ENCODE measurements at places on chromosomes 7 and 10.

DNA sequence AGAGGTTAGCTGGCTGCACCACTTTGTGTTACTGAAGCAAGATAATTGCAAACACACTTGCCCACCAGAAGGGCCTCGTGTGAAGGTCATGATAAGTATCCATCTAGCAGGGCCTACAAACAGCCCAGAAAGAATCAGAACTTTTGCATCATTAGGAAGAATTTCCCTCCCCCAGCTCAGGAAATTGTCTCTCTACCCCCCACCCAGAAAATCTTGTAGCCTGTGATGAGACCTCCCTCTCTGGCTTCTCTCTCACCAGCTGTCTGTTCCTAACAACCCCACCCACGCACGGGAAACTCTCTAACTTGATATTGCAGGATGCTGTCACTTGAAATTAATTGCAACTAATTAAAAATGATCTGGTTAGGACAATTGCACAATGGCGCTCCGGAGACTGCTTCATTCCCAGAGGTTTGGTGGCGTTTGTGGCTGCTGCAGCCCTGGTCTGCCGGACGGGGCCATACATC is 34.5 kb downstream of the ZNF503 start:
- no peaks in the 10 kb centered on the region for H3K36me3 ChIP-seq
- H3K4me1 ChIP-seq = no peaks in the 10 kb centered on the region
- H3K27me3 ChIP-seq = peaks cover 40% of the 10 kb centered on the region

GRCh38 chr10:115030483-115031200 is 62.5 kb upstream of the ATRNL1 start:
- no peak overlapping the region for H3K4me3 ChIP-seq
- no peaks in the 10 kb centered on the region for H3K36me3 ChIP-seq
- no peak for DNase-seq

DNA sequence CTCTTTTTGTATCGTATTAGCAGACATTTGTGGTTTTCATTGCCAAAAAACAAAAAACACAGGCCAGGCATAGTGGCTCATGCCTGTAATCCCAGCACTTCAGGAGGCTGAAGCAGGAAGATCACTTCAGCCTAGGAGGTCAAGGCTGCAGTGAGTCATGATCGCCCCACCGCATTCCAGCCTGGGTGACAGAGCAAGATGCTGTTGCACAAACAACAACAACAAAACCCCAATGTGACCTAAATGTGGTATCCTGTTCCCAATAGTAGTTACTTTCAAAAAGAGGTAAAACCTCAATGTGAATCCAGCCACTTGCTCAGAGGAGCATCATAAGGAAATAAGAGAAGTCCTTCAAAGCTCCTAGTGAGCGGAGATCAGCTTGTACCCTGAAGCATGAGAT is 45.8 kb upstream of the SKAP2 start:
- H3K4me3 ChIP-seq = no peak overlapping the region
- DNase-seq = peak; percentile 46
- H3K27ac ChIP-seq = no peak overlapping the region
- peaks cover 11% of the 10 kb centered on the region for H3K4me1 ChIP-seq
- peaks cover 4% of the 10 kb centered on the region for H3K27me3 ChIP-seq

- H3K4me3 ChIP-seq = no peak overlapping the region
- H3K4me1 ChIP-seq = no peaks in the 10 kb centered on the region
- H3K27ac ChIP-seq = no peak overlapping the region
Measured at GRCh38 chr7:2955269-2955668, 88.4 kb downstream of the CARD11 start.

DNA sequence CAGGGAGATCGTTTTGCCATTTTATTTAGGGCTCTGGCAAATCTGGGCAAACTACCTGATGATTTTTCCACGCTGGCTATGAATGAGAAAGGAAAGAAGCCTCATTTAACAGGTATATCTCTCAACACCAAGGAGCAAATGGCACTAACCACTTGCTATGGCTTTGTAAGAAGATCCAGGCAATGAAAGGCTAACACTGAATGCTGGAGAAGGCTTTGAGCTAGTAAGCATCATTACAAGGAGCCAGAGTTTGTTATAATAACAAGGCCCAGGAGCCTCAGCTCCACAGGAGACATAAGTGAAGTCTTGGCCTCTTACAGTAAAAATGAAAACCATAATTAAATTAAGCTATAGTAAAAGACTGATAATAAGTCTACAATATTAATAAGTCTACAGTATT is 123.1 kb downstream of the CNOT4 start:
- H3K27me3 ChIP-seq = no peaks in the 10 kb centered on the region
- peaks cover 13% of the 10 kb centered on the region for H3K4me1 ChIP-seq
- DNase-seq = no peak
- peak overlapping the region; percentile 15 for H3K27ac ChIP-seq

DNA sequence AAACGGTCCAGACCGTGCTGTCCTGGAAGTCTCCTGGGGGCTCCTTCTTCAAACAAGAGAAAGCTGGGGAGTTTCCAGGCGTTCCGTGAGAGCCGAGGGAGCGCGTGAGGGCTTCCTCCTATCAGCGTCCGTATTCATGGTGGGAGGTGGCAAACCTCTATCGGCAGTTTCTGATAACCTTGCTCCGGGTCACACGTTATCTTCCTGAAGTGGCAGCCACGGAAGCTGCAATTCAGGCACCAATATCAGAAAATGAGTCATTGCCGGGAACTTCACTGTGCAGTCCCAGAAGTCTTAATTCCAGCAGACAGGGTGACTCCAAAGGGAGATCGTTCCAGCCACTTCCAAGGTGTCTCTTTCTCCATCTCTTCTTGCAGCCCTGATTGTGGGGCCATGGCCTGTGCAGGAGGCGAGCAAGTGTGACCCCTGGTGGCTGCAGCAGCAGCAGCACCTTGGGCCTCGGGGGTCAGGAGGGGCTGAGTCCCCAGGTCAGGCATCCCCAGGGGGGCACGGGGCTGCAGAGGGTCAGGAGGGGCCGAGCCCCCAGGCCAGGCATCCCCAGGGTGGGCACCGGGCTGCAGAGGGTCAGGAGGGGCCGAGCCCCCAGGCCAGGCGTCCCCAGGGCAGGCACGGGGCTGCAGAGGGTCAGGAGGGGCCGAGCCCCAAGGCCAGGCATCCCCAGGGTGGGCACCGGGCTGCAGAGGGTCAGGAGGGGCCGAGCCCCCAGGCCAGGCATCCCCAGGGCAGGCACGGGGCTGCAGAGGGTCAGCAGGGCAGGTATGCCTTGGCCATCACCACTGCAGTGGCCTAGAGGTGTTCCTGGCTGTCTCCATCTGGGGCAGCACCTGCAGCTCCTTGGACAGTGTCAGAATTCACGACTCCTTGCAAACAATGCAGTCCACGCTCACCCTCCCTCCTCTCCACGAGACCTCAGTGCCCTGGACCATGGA is 538.7 kb downstream of the DNAJB6 start:
- no peak overlapping the region for H3K27ac ChIP-seq
- H3K4me1 ChIP-seq = no peaks in the 10 kb centered on the region
- no peak overlapping the region for H3K4me3 ChIP-seq
- no peak for DNase-seq
- peaks cover 5% of the 10 kb centered on the region for H3K36me3 ChIP-seq

- peaks cover 25% of the 10 kb centered on the region for H3K4me1 ChIP-seq
- DNase-seq = no peak
- H3K4me3 ChIP-seq = no peak overlapping the region
- H3K27ac ChIP-seq = no peak overlapping the region
- no peaks in the 10 kb centered on the region for H3K27me3 ChIP-seq
- peaks cover 12% of the 10 kb centered on the region for H3K36me3 ChIP-seq
Measured at GRCh38 chr7:105880571-105881330, 4.4 kb upstream of the ATXN7L1 start.

- H3K27ac ChIP-seq = no peak overlapping the region
- H3K4me1 ChIP-seq = peaks cover 16% of the 10 kb centered on the region
- no peak for DNase-seq
- H3K27me3 ChIP-seq = peaks cover 8% of the 10 kb centered on the region
Measured at GRCh38 chr10:44399659-44400451, 15.0 kb upstream of the CXCL12 start.

- peak overlapping the region; percentile 78 for H3K4me3 ChIP-seq
- H3K27ac ChIP-seq = no peak overlapping the region
- H3K27me3 ChIP-seq = peaks cover 26% of the 10 kb centered on the region
- H3K36me3 ChIP-seq = no peaks in the 10 kb centered on the region
- DNase-seq = peak; percentile 23
Measured at GRCh38 chr10:117216611-117217195, 19.4 kb downstream of the KCNK18 start.

DNA sequence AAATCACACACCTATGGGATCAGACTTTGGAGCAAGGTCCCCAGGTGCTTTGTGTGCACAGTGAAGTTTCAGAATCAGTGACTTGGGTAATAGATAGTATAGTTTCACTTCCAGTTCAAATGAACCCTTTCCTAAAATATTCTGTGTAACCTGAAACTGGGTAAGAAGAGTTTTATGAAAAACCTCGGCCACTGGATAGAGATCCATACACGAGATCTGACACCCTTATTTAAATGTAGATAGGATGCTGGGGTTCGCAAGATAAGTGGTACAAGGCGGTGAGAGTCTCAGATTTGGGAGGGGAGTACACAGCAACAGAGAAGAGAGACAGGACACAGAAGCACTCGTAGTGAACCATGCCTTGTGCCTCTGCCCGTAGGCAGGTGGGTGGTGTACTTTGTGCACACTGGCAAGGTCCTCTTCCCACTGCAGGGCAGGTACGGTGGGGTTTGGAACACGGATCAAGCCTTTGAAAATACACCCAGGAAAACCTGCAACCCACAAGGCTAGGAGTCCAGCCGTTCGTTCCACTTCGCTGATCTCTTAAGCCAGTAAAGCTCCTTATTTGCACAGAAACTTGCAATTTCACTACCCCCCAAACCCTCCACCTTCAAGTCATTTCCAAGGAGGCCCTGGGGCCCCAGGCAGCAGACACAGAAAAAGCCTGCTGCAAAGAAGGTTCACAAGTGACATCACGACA is 162.8 kb downstream of the USP6NL start:
- H3K27me3 ChIP-seq = peaks cover 37% of the 10 kb centered on the region
- no peaks in the 10 kb centered on the region for H3K4me1 ChIP-seq
- no peak overlapping the region for H3K27ac ChIP-seq
- H3K4me3 ChIP-seq = no peak overlapping the region

Data from HFFc6 (cell line).